ENCODE measurements at places on chromosomes 13 and 19.
A peak's percentile ranks its signal among the peaks of the same experiment; 100 is the strongest.

DNA sequence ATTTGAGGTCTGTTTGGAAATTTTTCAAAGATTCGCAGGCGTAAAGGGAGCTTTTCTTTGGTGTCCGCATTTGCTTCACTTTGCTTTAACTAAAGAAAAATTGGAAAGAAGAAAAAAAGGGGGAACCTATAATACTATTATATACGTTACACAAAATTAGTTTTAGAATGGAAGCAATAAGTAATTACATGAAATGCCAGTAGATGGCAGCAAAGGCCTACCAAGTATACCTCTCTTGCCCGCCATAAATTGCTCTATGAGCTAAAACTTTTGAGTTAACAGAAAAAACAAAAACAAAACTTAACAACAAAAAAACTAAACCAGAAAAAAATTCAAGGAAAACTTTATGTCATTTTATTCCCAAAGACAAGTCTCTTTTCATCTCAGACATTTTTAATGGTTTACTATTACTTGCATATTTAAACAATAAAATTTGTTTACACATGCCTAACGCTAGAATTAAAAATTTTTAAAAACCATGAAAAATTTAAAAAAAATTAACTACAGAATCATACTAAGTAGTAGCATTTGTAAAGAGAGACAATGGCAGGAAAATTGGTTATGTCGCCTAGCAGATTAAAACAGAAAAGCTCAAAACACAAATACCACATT is 271.4 kb downstream of the NALCN start:
- DNase-seq = no peak

GRCh38 chr19:16902545-16902944 is 13.7 kb downstream of the F2RL3 start:
- DNase-seq = no peak

GRCh38 chr13:100460266-100460665 is 128.3 kb downstream of the GGACT start:
- DNase-seq = no peak

GRCh38 chr13:95206116-95206515 is 95.1 kb downstream of the ABCC4 start:
- DNase-seq = no peak

DNA sequence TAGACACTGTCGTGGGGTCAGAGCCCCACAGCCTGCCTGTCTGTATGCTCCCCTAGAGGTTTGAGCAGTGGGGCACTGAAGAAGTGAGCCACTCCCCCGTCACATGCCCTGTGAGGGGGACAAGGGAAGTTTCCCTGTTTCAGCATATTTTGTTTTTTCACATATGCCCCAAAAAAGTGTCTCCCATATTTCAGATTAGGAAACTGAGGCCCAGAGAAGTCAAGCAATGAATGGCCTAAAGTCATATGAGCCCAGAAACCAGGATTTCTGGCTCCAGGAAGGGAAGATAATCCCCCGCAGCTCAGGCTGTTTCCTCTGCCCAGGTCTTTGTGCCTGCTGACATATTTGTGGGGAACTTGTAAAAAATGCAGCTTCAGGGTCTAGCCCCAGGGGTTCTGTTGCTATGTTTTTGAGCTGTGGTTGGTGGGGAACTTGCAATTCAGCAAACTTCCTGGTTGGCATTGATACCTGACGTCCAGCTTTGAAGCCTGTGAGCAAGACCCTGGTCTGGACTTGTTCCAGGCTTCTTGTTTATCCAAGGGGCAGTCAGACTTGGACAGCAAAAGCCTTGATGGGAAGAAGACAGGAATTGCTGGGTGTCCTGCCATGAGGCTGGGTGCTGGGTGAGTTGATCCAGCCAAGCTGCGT is 9.5 kb downstream of the RASL11A start:
- DNase-seq = no peak

- no peak for DNase-seq
Observed at GRCh38 chr13:97109256-97109655, 112.9 kb upstream of the MBNL2 start.

DNA sequence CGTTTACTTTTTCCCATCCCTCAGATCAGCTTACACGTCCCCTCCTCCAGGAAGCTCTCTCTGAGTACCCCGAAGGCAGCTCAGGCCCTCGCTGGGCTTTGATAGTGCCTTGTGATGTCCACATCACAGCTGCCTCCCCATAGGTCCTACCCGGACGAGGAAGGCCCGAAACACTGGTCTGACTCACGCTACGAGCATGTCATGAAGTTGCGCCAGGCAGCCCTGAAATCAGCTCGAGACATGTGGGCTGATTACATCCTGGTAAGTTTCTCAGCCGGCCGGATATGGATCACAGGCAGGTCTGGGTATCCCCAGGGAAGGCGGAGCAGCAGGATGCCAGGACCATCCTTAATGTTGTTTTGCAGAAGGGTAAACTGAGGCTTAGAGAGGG is 4.8 kb downstream of the COLGALT1 start:
- no peak for DNase-seq

DNA sequence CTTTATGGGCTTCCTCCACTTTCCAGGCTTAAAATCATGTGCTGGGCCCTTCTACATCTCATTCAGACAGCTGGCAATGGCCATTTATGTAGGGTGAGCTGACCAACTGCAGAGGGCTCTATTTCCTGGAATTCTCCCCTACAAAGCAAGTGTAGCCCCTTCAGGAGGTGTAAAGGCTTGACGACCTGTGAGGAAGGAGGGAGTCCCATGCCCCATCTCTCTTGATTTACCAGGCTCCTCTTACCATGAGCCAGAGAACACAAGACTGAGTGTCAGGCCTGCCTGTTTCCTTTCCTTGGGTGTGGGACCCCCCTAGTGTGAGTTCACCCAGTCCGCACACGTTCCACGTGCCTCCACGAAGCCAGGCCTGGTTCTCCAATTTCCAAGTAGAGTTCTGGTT is 16.6 kb downstream of the ZNF536 start:
- no peak for DNase-seq

DNA sequence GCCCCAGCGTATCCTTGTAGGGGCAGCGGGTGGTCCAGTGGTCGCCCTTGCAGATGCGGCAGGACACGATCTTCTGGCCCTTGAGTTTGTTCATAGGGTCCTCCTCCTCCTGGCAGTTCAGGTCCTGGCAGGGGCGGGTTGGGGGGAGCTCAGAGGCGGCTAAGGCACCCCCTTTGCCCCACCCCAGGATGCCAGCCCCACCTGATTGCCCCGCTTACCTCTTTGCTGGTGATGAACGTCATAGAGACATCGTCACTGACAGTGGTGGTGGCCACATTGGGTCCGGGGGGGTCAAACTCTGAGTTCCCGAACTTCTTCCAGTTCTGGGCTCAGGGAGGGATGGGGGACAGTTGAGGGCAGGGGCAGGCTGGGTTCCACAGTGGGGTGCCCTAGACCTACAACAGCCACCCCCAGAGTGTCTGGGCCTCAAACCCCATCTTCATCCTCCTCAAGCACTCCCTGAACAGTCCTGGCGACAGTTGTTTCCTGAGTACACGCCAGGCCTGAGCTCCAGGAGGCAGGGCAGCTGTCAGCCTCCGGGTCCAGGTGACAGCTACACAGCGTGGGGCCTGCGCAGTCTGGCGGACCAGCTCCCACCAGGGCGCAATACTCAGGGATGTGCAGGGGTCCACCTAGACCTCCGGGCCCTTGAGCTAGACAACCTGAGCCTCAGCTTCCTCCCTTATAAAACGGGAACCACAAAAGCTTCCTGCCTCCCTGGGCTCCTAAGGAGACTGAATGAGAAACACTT is 2.7 kb downstream of the EIF3G start:
- no peak for DNase-seq

DNA sequence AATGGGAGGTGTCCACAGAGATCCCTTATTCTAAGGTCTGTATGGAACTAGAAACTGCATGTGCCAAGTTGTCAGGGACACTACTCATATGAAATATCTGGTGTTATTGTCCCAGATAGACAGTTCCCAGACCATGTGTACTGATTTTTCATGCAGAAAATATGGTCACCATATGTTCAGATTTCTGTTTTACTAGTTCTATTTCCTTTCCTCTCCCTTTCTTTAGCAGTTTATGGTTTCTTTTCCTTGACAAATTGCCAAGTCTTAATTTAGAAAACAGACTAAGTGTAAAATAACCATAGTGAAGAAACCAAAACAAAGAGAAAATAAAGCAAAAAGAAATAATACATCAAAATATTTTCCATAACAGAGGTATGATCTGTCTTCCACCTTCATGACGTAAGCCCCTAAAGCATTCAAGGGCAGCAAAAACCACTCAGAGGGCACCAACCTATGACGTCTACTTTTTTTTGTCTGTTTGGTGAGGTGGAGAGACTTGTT is 248.5 kb downstream of the KCTD12 start:
- DNase-seq = peak; percentile 10

GRCh38 chr19:28543244-28543776 is 669.6 kb downstream of the UQCRFS1 start:
- no peak for DNase-seq

DNA sequence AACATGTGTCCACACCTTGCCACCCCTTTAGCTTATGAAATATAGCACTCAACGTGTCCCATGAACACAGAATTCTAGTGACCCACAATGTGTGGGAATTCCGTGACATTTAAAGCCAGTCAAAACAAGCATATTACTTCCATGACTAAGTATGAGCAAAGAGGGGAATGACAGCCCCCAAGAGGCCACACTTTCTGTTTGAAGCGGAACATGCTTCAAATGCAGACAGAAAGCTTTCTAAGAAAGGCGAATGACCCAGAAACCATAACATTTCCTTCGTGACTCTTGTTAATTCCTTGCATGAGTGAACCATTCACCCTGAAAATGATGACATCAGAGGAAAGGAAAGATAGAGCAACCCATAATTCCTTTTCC is 122.0 kb upstream of the FNDC3A start:
- no peak for DNase-seq
